ENCODE measurements at places on chromosomes 1 and 21. TPM values are rescaled to one million over a fixed set of nuclear protein-coding genes. Genes with fewer than 3 reads are reported as not detected.

Gene RRAGC
- 17.9 TPM for total RNA-seq

Gene S100A8
- total RNA-seq = not detected

Gene SMG7
- total RNA-seq = 18.7 TPM

Gene FMO2
- total RNA-seq = not detected

Gene CD84
- not detected for total RNA-seq

Gene A3GALT2
- total RNA-seq = not detected

Gene ETNK2
- total RNA-seq = 4.2 TPM

Gene GUCA2B
- not detected for total RNA-seq

Gene MAP1LC3C
- total RNA-seq = not detected

Gene UBXN10
- not detected for total RNA-seq

Gene SERINC2
- total RNA-seq = 34.4 TPM

Gene RAB42
- total RNA-seq = 6.1 TPM

Gene PGM1
- total RNA-seq = 128 TPM

Gene HTR6
- not detected for total RNA-seq

Gene NLRP3
- 0.76 TPM for total RNA-seq

Gene SRSF4
- 45.0 TPM for total RNA-seq

Gene BCAN
- total RNA-seq = not detected

Gene FHAD1
- total RNA-seq = not detected

Gene CHIT1
- not detected for total RNA-seq

Gene SMG5
- 68.2 TPM for total RNA-seq

Gene LEMD1
- total RNA-seq = not detected

Data from GM23248 (cell line).